ENCODE measurements at places on chromosomes 12 and 14.

- no peak for DNase-seq
Measured at GRCh38 chr14:35403114-35403602, 1.4 kb downstream of the NFKBIA start.

DNA sequence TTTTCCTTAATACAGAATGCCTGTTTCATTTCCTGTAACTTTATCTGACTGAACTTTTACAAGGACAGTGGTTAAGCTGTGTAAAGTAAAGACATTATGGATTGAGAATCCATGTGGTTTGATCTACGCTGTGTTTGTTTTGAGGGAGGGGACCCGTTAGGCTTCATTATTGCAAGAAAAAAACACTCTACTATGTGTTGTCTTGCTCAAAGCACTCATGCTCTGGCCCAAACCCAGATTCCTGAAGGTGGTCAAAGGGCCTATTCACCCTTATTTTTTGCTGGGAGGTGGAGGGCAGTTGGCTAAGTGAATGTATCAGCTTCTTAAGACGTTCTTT lies 11.9 kb downstream of the RNF10 start:
- DNase-seq: no peak

DNA sequence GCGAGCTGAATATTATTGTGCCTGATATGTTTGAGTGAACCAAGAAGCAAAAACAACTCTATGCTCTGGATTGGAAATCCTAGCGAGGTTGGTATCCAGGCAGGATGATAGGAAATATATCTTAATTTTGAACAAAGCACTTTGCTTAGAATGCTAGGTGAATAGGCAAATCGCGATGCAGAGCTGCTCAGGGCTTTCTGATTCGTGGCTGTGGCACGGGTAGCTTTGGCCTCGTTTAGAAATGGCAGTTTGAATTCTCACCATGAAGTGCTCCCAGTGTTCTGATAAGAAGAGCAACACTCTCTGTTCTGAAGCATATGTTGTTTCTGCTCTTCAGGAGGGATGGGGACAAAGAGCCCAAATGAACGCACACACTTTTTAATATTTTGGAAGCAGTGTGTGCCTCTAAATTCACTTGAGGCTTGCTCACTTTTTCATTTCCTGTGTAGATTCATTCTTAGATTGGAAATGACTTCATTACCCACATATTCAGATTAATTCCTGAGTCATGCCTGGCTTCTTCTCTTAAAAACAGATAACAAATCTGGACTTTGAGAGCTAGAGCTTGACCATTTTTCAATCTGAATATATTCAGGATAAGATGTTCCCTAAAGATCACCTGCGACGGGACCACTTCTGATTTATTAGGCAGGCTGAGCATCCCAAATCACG lies 200.9 kb downstream of the RPAP3 start:
- DNase-seq: no peak

DNA sequence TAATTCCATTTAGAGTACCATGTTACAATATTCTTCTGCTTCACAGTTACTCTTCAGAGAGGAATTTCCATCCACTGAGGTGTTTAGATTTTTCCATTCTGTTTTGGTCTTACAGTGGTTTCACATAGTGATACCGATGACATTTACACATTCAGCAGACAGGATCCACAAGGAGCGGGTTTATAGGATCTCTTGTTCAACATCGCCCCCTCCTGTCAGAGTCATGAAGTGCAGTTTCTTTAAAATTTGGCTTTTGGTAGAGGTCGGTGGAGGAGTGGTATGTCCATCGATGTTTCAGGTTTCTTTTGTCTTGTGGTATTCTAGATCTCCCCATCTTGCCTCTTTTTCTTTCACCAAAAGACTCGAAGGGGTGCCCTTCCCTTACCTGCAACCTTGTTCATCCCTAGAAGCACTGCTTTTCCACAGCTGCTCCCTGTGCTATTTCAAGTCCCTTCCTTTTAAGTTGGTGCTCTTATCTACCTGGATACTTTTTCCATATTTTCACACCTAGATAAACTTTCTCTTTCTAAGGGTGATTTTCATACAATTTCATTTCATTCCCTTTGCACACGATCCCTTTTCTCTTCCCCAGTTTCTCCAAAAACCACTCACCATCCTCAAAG lies 181.3 kb downstream of the ITPR2 start:
- peak; percentile 40 for DNase-seq

GRCh38 chr14:83744891-83745290 lies 1785.1 kb upstream of the FLRT2 start:
- DNase-seq: no peak

DNA sequence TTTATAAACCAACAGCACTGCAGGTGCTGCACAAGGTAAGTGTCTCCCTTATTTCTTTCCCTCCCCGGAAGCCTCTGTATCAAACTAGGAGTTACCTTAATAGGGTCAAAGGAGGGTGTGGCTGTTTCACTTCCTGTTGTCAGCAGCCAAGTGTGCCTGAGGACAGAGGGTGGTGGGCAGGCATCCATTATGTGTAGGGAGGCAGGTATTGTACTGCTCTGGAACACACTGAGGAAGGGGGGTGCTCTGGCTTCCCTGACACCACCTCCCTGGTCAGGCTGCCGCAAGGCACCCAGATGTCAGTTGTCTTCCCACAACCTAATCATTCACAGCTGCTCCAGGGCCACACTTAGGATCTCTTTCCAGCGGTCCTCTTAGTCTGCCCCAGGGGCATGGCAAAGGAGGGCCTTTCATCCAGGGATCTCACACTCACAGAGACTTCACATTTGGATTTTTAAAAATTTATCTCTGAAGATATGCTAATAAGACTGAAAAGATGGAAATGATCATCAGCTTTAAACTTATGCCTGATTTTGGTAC lies 132.0 kb upstream of the ARHGAP5 start:
- DNase-seq: no peak

DNA sequence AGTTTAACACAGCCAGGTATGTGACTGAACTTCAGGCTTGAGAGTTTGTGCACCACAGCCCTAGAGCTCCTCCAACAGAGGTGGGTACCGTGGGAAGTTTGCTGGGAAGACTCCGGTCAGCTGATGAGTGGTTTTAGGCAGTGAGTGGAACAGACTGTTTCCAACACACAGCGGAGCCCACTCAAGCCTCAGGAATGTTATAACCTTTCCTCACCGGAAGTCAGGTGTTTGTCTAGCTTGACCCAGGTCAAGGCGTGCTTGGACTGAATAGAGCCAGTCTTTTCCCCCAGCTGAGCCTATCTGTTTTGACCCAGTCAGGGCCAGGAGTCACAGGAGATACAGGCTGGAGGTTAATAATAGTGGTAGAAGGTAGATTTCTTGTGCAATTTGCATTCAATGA lies 138.4 kb upstream of the PARP11 start:
- no peak for DNase-seq

DNA sequence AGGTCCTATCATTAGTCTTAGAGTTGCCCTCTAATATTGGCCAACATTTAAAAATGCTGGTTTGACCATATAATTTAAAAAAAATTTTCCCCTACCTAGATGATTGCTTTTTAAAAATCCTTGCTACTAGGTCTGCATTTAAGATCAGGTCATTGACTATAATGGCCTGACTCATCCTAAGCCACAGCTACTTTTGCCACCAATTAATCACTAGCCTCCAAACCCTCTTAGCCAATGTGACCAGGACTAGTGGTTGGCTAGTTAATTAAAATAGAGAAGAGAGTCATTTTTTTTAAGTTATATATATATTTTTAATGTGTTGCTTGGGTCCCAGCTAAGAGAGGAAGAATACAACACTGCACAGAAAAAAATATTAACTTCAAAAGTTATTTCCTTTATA lies 57.5 kb downstream of the SOS2 start:
- no peak for DNase-seq

DNA sequence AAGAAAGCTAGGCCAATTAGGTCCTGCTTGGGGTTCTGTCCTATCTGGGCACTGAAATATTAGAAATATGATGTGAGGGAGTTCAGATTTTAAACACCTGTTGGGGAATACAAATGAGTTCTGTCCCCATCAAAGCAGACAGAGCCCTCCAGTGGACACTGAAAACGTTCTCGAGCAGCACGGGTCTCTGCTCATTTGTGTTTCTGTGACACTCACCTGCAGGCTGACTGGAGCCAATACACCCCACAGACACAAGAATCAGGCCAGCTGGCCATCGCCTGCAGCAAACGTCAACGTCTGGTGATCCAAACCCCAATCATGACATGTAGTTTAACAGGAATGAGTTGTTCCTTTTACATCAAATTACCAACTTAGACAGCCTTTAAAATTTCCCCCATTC lies 493.4 kb upstream of the TMEM132C start:
- DNase-seq: peak; percentile 42

DNA sequence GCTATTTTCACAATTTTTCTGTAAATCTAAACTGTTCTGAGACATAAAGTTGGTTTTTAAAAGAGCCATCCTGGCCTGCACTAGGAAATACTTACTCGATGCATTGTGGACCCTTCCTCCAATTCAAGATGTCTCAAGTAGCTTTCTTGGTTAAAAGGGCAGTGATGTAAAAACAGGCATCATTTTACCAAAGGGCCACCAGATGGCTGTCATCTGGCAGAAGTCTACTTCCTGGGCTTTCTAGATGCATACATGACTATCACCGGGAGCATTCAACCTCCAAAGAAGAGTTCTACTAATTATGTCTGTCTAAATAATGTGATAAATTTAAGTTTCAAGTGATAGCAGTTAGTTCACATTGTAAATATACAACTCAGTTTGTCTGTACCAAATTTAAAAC lies 96.8 kb upstream of the FRMD6 start:
- no peak for DNase-seq

DNA sequence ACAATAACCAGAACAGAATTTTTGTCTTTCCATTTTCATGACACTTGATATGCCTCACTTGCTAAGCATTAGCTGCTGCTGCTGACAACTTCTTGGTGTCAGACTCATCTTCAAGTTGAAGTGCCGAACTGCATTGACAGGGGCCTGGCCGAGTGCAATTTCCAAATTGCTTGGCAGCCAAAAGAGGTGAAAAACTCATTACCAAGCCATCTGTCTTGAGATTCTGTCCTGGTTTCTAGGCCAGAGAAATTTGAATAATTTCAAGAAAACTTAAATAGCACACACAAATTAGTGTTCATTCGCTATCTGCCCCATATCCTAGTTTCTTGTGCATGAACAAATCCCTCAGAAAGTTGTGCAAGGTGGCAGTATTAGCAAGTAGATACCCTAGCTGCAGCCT lies 165.3 kb upstream of the RASSF8 start:
- DNase-seq: no peak

DNA sequence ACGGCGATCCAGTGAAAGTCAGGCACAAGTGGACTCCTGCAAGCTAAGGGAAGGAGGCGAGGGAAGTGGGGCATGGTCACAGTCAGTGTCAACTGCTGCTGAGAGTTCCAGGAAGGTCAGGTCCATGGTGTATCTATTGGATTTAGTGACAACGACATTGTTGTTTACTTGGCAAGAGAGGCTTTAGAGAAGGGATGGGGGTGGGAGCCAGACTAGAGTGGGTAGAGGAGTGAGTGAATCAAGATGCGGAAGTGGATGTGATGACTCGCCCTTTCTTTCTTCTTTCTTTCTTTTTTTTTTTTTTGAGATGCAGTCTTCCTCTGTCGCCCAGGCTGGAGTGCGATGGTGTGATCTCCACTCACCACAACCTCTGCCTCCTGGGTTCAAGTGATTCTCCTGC lies 12.5 kb downstream of the P2RX7 start:
- no peak for DNase-seq

DNA sequence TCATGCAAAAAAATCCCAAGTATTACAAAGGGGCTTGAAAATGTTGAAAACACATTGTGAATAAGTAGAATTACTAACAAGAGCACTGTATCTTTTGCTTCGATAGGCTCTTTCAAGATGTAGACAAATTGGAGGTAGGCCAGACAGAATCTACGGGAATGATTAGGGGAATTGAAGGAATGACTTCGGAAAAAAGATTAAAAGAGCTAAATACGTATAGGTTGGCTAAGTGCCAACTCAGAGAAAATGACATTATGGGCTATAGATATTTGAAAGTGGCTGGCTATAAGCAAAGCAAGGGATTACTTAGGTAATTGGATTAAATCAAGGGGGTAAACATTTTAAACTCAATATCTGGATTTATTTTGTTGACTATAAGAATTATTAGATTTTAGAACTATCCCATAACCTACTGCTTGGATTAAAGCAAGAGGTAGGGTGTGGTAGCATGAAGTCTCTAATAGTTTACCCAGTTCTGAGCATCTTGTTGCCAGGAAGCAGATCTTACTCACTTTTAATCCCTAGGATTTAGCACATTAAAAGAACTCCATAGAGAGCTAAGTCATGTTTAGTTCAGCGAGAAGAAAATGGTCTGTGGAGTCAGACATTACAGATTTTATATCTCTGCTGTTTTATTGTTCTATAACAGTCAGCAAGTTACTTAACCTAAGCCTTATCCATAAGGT lies 489.8 kb downstream of the DIO2 start:
- DNase-seq: no peak

GRCh38 chr14:100873096-100873482 lies 30.4 kb downstream of the RTL1 start:
- no peak for DNase-seq

GRCh38 chr12:77314378-77315052 lies 249.1 kb upstream of the E2F7 start:
- DNase-seq: no peak

DNA sequence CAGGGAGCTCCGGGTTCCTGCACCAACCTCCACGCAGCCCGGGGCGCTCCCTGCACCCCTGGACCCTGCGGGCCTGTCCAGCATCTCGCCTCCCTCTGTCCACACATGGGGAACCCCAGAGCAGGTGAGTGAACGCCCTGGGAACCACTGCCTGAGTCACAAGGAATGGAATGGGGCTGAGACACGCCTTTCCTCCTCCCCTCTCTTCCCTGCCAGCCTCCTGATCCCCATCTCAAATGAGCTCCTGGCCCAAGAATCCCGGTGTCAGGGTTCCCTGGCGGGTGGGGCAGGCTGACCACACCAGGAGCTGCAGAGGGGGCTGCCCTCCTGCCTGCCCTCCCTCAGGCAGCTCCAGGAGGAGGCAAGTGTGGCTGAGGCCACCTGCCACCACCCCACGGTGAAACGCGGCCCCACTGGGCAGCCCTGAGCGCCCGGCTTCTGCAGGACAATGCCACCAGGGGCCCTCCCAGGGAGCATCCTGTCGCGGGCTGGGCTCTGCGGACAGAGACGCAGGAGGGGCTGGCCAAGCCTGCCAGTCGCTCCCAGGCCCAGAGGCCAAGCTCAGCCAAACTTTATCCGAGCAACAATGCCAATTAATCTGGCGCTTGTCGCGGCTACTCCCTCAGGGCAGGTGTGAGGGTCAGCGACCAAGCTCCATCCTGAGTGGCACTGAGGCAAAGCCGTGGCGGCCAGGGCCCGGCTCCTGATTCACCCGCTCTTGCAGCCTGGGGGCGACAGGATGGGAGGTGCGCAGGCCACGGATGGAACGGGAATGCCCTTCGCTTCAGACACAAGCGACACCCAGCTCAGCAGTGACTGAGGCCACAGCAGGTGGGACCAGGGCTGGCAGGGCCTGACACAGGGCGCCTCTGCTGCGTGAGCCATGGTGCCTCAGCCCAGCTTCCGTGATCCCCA lies 44.3 kb downstream of the GALNT9 start:
- DNase-seq: no peak

DNA sequence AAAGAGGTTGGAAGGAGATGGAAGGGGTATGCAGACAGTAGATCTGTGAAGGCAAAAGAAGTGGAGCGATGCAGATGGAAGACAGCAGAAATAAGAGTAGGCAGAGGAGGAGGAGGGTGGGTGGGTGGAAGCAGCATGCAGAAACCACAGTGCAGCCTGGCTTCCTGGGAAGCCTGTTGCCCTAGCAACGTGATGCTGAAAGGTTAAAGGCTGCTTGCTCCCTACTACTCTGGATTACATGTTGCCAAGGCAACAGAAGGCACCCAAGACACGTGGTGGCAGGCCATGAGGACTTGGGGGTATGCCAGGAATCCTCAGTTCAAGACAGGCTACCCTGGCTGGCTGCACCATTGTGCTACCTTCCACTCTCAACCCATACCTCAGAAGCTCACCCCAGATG lies 129.6 kb downstream of the GRIN2B start:
- DNase-seq: peak; percentile 84

GRCh38 chr12:109432842-109433304 lies 44.2 kb downstream of the KCTD10 start:
- DNase-seq: peak; percentile 60

Data from iPS DF 19.7 (cell line).